ENCODE measurements at places on chromosomes 5 and 9.

DNA sequence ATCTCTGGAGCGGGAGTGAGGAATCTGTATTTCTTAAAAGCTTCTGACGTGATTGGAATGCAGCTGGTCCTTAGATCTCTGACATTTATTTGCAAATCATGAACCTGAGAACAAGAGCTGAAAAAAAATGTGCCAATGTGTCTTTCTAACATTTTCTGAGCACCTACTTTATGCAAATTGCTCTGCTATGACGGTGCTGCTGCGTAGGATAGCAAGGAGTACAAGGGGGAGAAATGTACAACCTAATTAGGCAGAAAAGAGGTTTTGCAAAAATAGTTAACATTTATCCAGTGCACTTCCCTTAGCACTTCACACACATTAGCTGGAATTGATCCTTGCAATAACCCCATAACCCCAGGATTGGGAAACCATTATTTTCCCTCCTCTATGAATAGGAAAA is 357.5 kb downstream of the TLE4 start:
- H3K36me3 ChIP-seq = peaks cover 5% of the 10 kb centered on the region
- no peak for DNase-seq
- H3K4me3 ChIP-seq = no peak overlapping the region
- H3K27me3 ChIP-seq = peaks cover 4% of the 10 kb centered on the region
- no peak overlapping the region for H3K27ac ChIP-seq

- peaks cover 19% of the 10 kb centered on the region for H3K27me3 ChIP-seq
- H3K4me1 ChIP-seq = peaks cover 5% of the 10 kb centered on the region
- H3K4me3 ChIP-seq = no peak overlapping the region
- DNase-seq = no peak
- no peak overlapping the region for H3K27ac ChIP-seq
Observed at GRCh38 chr5:101676646-101677045, 619.4 kb downstream of the SLCO4C1 start.

DNA sequence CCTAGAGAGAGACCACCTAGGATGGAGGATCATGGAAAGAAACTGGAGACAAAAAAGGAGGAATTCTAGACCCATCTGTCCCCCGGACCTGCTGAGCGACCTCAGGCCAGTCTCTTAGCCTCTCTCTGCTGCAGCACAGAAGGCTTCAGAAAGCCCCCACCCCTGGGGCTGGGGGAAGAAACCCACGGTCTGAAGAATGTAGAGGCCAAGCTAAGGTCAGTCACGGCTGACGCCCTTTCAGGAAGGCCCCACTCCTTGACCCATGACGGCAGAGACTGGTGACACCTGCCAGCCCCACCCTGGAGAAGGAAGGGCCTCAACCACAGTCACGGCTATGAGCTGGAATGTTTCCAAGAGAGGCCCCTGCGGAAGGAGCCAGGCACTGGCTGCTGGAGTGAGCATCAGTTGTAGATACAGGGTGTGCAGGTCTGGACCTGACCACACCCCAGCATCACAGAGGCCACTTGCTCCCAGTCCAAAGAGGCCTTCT is 120.5 kb upstream of the BOD1 start:
- H3K4me1 ChIP-seq = peaks cover 14% of the 10 kb centered on the region
- H3K27me3 ChIP-seq = no peaks in the 10 kb centered on the region
- no peak for DNase-seq
- H3K36me3 ChIP-seq = no peaks in the 10 kb centered on the region

GRCh38 chr5:128213340-128213739 is 129.8 kb downstream of the SLC12A2 start:
- no peak overlapping the region for H3K27ac ChIP-seq
- no peak overlapping the region for H3K4me3 ChIP-seq
- DNase-seq = no peak
- H3K36me3 ChIP-seq = no peaks in the 10 kb centered on the region
- peaks cover 3% of the 10 kb centered on the region for H3K4me1 ChIP-seq

- H3K36me3 ChIP-seq = no peaks in the 10 kb centered on the region
- H3K4me1 ChIP-seq = no peaks in the 10 kb centered on the region
- no peak overlapping the region for H3K27ac ChIP-seq
- DNase-seq = no peak
- no peaks in the 10 kb centered on the region for H3K27me3 ChIP-seq
Observed at GRCh38 chr5:63500242-63500641, 462.0 kb downstream of the HTR1A start.

DNA sequence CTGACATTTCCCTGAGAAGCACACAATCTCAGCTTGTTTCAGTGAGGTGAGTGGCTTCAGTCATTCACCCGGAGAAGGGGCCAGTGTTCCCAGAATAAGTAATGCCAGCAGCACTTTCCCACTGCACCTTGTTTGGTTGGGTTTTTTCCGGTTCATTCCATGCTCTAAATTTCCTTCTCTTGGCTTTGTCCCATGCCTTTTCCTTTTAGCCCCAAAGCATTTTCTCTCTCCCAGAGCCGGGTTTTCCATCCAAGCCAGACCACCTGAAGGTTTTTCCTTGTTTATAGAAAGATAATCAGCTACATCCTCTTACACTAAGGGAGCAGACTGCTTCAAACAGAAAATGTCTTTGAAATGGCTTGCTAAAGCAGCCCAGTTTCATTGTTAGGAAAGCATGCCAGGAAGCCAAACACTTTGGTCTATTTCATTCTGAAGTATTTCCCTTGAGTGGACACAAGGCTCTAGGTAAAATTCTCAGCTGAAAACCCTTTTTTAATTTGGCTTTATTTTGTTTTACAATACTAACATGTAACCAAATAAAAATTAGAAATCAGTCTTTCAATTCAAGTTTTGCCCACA is 501.6 kb downstream of the DTWD2 start:
- no peak overlapping the region for H3K27ac ChIP-seq
- DNase-seq = no peak
- no peaks in the 10 kb centered on the region for H3K4me1 ChIP-seq
- H3K27me3 ChIP-seq = no peaks in the 10 kb centered on the region

GRCh38 chr5:29796013-29796412 is 1397.5 kb upstream of the CDH6 start:
- no peaks in the 10 kb centered on the region for H3K27me3 ChIP-seq
- no peak overlapping the region for H3K27ac ChIP-seq
- no peaks in the 10 kb centered on the region for H3K36me3 ChIP-seq
- H3K4me3 ChIP-seq = no peak overlapping the region
- DNase-seq = no peak

GRCh38 chr9:89740722-89741121 is 135.9 kb downstream of the GADD45G start:
- H3K36me3 ChIP-seq = no peaks in the 10 kb centered on the region
- H3K4me3 ChIP-seq = peak overlapping the region; percentile 87

- no peaks in the 10 kb centered on the region for H3K27me3 ChIP-seq
- no peak for DNase-seq
- H3K4me3 ChIP-seq = no peak overlapping the region
- peaks cover 3% of the 10 kb centered on the region for H3K36me3 ChIP-seq
- peaks cover 5% of the 10 kb centered on the region for H3K4me1 ChIP-seq
Observed at GRCh38 chr9:109033941-109034700, 20.8 kb upstream of the CTNNAL1 start.

DNA sequence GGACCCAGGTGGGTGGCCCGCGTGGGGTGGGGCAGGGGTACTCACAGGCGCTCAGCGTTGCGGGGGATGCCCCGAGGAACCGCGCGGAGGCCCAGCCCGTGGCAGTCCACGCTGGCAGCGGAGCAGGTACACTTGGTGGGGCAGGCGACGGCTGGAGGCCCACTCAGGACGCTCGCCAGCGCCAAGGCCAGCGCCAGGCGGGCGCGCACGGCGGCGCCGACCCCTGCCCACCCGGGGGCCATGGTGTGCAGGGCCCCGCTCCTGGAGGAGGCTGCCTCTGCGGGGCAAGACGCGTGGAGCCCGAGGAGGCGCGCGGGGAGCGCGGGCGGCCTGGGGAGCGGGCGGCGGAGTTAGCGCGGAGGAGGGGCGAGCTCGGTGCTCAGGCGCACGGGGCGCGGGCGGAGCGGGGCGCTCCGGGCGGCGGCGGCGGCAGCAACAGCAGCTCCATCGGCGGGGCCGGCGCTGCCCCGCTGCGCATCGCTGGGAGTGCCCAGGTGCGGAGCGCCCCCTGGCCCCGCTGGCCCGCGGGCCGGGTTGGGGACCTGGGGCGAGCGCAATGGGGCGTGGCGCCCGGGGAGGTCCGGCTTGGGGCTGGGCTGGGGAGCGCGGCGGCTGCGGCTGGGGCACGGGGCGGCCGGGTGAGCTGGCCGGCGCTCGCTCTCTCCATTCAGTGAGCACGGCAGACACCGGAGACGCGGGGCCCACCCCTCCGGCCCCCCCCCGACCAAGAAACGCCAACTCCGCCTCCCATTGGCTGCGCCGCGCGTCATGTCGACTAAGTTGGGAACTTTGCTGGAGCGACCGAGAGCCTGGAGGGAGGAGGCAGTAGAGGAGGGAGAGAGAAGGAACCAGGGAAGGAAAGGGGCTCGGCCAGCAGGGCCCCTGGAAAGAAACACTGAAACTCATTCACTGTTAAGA is at the start of gene SLIT3:
Gene SLIT3 (minus strand): TSS at position 672 of the 918 bp plus-strand sequence. CDS start 430 bp downstream, at position 242.
- H3K27me3 ChIP-seq = peaks cover 68% of the 10 kb centered on the region
- no peaks in the 10 kb centered on the region for H3K36me3 ChIP-seq
- H3K4me3 ChIP-seq = peak within 1 kb of the TSS; percentile 57
- peaks cover 12% of the 10 kb centered on the region for H3K4me1 ChIP-seq
- no peak within 1 kb of the TSS for H3K27ac ChIP-seq
- no peak for DNase-seq

DNA sequence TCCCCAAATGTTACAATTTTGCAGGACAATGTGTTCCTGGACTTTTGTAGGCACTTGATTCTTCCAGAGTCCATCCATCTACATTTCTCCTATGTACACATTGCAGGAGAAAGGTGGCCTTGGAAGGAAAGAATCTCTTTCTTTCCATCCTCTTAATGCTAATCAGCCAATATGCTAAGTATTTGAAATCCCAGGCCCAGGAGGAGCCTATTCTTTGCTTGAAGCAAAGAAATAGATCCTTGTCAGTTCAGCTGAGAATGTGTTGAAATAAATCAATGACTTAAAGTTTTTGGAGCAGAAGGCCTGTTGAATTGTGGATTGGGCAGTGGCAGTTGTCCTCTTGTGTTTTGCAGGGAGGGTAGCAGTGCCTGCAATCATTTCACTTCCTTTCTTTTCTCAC is 113.3 kb downstream of the PTTG1 start:
- no peaks in the 10 kb centered on the region for H3K4me1 ChIP-seq
- no peak overlapping the region for H3K27ac ChIP-seq

DNA sequence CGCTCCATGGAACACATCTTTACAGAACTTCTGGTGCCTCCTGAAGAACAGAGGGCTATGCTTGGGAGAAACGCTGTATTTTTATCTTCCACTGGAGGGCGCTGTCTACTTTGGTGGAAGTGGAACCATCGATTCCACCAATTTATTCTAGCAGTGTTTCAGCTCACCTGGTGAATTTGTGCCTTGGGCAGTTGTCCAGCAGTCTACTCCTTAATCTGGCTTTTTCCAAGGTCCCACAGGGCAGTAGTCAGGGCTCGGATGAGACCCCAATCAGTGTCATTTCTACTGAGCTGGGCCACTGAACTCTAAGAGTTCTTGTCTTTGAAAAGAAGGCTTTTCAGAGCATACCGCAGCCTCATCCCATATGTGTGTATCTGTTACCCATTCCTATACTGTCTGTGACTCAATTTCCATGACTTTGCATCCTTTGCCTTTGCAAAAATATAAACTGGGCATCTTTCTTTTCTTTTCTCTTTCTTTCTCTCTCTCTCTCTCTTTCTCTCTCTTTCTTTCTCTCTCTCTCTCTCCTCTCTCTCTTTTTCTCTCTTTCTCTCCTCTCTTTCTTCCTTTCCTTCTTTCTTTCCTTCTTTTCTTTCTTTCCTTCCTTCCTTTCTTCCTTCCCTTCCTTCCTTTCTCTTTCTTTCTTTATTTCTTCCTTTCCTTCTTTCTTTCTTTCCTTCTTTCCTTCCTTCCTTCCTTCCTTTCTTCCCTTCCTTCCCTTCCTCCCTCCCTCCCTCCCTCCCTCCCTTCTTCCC is 138.4 kb upstream of the ZNF618 start:
- H3K27me3 ChIP-seq = peaks cover 28% of the 10 kb centered on the region
- H3K4me3 ChIP-seq = no peak overlapping the region
- H3K36me3 ChIP-seq = peaks cover 3% of the 10 kb centered on the region
- no peak for DNase-seq

DNA sequence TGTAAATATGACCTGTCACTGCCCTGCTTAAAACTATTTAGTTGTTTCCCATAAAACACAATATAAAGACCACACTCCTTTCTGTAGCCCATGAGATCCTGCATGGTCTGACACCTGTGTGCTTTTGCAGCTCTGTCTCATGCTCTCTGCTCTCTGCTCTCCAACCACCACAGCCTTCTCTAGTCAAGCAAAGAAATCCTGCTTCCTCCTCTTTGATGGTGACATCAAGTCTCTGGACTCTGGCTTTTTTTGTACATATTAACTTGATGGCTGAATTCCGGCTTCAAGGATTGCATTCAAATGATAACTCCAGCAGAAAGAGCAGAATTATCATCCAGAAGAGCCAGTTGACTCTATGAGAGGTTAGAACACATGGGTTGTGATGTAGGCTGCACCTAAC is 58.2 kb downstream of the CHSY3 start:
- H3K4me3 ChIP-seq = no peak overlapping the region
- no peak for DNase-seq
- H3K27ac ChIP-seq = no peak overlapping the region
- no peaks in the 10 kb centered on the region for H3K36me3 ChIP-seq
- H3K4me1 ChIP-seq = no peaks in the 10 kb centered on the region
- peaks cover 5% of the 10 kb centered on the region for H3K27me3 ChIP-seq

- H3K27ac ChIP-seq = no peak overlapping the region
- peaks cover 31% of the 10 kb centered on the region for H3K27me3 ChIP-seq
- peaks cover 2% of the 10 kb centered on the region for H3K36me3 ChIP-seq
- H3K4me1 ChIP-seq = peaks cover 2% of the 10 kb centered on the region
- H3K4me3 ChIP-seq = no peak overlapping the region
Observed at GRCh38 chr5:149886692-149887470, 57.7 kb downstream of the PDE6A start.

DNA sequence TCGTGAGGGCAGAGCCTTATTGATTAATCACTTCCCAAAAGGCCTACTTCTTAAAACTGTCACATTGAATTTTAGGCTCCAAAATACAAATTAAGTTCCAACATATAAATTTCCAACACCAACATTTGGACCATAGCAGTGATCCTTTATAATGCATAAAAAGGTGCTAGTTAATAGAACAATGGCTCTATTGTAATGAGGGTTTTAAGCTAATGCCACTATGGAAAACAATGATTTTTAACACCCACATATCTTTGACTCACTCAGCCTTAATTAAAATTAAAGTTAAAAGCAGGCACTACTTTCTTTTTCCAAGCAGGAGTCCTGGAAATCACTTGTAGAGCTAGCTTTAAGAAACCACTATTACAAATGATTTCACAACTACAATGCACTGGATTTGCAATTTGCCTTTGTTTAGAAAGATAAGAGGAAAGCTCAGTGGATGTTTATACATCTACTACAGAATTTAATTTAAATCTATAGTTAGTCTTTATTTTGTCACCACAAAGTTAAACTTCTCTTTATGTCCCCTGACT is 41.8 kb downstream of the DPYSL3 start:
- no peaks in the 10 kb centered on the region for H3K4me1 ChIP-seq
- no peak overlapping the region for H3K27ac ChIP-seq
- H3K36me3 ChIP-seq = no peaks in the 10 kb centered on the region

- no peak overlapping the region for H3K4me3 ChIP-seq
- no peaks in the 10 kb centered on the region for H3K36me3 ChIP-seq
- H3K27ac ChIP-seq = no peak overlapping the region
- H3K27me3 ChIP-seq = peaks cover 14% of the 10 kb centered on the region
Observed at GRCh38 chr5:99176186-99176585, 247.4 kb upstream of the CHD1 start.
